Activated T-helper 1 cell treated with Interleukin-2 at 50 U/mL for 16 hours (primary cell): ENCODE measurements at places on chromosomes 3 and 15.

DNA sequence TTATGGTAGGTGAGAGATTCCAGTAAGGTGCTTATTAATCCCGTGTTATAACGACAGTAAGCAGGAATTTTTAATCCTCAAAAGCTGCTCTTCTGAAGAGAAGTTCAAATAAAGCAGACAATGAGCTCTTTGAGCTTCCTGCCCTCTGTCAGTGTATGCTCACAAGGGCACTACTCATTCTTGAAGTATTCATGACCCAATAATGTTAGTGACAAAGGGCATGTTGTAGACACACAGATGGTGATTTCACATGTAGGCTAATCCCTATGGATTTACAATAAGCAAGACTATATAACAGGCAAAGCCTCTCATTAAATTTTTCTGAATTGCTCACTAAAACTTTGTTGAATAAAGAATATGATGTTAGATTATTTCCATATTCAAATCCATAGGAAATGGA is 578.6 kb downstream of the RSL24D1 start:
- no peak for DNase-seq

DNA sequence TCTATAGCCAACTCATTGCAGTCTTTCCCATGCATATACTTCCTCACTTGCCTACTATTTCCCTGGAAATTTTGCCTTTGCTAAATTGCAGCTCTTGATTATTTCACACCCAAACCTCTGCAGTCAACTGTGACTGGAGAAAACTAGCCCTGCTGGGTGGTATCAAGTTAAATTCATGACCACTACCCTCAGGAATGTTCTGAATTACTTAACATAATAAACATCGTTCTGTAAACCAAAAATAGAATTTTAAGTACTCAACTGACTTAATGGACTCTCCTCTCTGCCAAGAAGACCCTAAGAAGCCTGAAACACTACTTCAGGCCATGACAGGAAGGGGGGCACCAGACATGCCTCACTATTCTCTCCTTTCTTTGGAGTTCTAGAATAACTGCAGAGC is 1278.0 kb upstream of the GBE1 start:
- no peak for DNase-seq

DNA sequence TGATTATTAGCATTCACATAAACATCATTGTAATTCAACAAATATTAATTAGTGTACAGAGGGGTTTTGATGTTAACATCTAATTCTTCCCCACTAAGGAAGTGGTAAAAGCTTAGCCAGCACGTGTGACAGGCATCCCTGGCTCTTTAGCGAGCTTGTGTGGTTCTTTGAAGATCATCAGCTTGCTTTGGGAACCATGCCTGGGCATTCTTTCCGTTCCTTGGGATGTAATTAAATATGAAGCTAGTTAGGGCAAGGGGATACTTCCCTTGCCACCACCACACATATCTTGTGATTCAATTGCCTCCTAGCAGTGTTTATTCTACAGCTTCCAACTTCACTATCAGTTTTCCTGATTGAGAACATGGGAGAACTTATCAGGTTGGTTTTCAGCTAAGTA is 246.5 kb downstream of the MYRIP start:
- DNase-seq = no peak

GRCh38 chr3:12194669-12195161 is 36.0 kb upstream of the TIMP4 start:
- no peak for DNase-seq
